ENCODE measurements at places on chromosomes 12 and 14.

DNA sequence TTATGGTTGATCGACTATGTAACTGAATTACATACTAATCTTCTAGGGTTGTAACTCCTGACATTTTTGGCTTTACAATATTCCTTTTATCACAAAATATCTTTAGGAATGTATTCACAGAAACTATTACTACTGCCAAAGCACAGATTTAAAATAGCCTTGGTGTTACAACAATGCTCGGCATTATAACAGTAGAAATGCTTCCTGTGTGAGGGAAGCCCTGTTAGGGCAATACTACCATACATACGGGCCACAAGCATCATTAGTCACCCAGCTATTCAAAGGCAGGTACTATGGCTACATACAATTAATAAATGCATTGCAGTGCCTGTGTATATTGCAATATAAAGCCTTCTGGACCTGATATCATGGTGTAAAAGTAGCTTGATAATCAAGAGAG is 517.8 kb downstream of the C12orf50 start:
- DNase-seq, result no peak

DNA sequence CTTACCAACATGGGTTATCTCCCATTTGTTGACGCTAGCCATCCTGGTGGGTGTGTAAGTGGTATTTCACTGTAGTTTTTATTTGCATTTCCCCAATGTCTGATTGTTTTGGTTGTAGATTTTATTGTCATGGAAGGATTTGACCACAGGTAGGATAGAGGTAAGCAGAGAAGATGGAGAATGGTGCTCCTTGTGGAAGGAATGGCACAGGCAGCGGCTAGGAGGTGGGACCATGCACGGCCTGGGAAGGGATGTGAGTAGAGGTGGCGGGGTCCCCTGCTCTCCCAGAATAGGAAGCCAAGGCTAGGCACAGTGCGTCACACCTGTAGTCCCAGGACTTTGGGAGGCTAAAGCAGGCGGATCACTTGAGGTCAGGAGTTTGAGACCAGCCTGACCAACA is 41.4 kb downstream of the PHETA1 start:
- no peak for DNase-seq

DNA sequence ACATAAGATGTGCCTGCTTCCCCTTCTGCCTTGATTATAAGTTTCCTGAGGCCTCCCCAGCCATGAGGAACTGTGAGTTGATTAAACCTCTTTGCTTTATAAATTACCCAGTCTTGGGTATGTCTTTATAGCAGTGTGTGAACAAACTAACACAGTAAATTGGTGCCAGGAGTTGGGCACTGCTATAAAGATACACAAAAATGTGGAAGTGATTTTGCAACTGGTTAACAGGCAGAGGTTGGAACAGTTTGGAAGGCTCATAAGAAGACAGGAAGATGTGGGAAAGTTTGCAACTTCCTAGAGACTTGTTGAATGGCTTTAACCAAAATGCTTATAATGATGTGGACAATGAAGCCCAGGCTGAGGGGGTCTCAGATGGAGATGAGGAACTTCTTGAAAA is 264.1 kb downstream of the DACT1 start:
- DNase-seq, result no peak

DNA sequence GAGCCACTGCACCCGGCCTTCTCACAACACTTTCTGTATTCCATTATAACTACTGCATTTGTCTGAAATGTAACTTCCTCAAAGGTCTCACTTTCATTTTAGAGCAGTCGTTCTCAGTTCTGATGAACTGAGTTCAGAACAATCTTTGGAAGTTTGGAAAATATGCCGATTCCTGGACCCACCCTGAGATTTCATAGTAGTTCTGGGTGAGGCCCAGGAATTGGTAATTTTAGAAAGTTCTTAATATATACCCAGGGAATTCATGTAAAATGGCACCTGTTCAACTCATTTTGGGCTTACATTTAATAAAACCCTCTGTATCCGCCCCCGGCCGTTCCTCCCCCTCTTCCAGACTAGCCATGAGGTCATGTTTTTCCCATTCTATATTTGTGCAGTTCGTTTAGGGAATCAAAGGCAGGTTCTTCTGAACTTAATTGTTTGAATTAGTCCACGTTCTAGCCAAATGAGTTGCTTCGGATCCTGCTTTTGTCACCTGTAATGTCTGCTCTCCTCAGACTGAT is 5.9 kb downstream of the GSG1 start:
- no peak for DNase-seq

- DNase-seq, result no peak
Observed at GRCh38 chr14:94143711-94144110, 14.3 kb upstream of the IFI27L2 start.

DNA sequence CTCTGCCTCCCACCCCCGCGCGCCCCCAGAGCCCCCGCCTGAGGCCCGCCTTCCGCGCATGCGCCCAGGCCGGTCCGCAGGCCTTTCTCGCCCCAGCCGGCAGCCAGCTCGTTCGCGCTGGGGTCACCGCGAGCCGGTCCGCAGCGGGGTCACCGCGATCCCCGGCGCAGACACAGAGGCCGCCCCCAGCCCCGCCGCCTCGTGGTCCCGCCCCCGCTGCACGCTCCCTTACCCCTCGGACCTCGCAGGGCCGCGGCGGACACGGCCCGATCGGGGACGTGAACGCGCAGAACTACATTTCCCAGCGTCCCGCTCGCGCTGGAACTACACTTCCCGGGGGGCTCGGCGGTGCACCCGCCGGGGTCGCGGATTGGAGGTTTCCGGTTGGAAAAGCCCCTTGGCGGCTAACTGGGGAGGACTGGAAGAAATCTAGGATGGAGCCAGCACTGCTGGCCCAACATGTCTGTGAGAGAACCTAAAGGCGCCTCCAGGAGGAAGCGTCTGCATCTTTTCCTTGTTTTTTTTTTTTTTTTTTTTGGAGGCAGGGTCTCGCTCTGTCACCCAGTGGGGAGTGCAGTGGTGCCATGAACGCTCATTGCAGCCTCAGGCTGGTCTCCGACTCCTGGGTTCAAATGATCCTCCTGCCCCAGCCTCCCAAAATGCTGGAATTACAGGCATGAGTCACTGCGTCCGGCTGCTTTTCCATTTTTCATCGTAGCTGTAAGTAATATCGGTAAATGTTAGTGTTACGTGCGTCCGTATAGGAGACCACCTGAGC is at the start of gene ZNF605:
ZNF605 (minus strand) TSS at position 296 of the 778 bp plus-strand sequence. CDS start 10,671 bp downstream, outside the sequence.
- peak; percentile 86 for DNase-seq

GRCh38 chr14:27187136-27187535 is 589.3 kb upstream of the NOVA1 start:
- DNase-seq, result no peak

DNA sequence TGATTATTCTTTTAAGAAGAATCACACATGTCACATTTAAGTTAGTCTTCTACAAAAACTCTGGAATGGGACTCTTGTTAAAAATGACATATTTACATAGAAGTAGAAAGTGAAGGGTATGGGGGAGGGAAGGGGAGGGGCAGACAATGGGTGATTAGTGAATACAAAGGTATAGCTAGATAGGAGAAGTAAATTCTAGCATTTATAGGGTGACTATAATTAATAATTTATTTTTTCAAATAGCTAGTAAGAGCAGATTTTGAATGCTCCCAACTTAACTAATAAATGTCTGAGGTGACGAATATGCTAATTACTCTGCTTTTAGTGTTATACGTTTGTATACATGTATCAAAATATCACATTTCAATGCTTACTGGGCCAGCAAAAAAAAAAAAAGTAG is 59.4 kb downstream of the BLTP3B start:
- DNase-seq, result no peak

DNA sequence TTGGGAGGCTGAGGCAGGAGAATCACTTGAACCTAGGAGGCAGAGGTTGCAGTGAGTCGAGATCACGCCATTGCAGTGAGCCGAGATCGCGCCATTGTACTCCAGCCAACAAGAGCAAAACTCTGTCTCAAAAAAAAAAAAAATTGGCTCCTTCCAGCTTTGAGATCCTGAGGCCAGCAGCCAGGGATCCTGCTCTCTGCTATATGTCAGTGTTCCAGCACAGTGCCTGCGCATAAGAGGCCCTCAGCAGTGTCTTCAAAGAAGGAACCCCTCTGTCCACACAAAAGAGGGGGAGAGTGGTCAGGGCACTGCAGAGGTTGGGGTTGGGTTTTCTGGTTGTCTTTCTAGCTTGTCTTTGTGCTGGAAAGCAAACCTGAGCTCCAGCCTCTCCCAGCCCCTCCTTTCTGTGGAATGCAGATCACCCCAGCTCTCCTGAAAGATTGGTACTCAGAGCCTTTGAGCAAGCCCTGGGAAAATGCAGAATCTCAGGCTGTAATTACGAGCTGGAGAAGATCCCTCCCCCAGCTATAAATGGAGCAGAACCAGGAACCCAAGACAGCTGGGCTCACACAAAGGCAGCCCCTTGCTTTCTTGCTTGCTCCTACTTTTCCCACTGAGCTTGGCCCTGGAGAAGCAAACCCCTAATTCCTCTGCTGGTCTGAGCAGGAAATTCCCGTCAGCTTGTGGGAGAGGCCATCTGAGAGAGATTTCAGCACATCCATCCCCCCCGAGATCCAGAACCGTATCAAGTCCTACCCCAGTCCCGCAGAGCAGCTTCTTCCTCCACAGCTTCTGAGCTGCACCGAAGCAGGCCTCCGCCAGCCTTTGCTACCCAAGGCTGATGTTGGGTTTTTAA is 205.7 kb downstream of the ZFP36L1 start:
- DNase-seq, result no peak

DNA sequence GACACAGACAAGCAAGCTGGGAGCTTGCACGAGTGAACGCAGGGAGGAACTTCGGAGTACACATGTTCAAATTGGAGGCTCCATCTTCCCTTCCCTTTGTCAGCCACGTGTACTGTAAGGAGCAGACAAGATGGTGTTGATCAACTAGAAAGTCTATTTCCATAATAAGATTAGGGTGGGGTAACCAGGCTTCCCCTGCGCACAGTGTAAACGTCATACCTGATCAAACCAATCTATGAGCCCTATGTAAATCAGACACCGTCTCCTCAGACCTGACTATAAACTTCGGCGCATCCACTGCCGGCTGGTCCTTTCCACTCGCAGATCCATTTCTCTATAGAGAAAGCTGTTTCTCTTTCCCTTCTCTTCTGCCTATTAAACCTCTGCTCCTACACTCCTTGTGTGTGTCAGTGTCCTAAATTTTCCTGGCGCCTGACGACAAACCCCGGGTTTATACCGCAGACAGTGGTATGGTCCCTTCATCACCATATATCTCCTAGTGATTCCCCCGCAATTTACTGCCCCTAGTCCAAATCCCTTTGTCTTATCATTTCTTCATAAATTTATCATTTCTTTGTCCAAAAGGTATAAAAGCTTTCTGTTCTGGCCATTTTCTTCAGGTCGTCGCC is 7.5 kb upstream of the ETFBKMT start:
- DNase-seq, result no peak

- DNase-seq, result no peak
Observed at GRCh38 chr14:84036840-84037239, 1493.1 kb upstream of the FLRT2 start.

GRCh38 chr12:25135531-25136154 is 59.3 kb downstream of the DNAI7 start:
- DNase-seq, result no peak

GRCh38 chr14:79278286-79278797 is 933.0 kb downstream of the DIO2 start:
- DNase-seq, result no peak

DNA sequence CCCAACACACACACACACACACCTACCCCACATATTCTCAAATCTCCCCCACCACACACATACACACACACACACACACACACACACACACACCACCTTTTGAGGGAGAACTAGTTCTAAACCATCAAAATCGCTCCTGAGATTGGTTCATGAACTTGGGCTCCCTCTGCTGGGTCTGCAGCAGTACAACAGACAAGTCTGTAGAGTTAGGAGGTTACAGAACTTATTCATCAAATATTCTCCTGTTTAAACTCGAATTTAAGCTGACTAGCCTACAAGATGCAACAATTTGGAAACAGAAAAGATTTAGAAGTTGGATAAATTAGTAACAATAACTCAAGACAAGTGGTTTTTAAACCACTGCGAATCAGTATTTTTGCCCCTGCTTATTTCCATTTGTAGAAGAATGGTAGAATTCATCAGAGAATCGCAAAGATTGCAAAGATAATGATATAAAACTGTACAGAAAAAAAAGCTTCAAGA is 136.4 kb upstream of the USP15 start:
- peak; percentile 22 for DNase-seq

GRCh38 chr12:115473257-115473956 is 789.4 kb upstream of the TBX3 start:
- DNase-seq, result no peak

- DNase-seq, result no peak
Observed at GRCh38 chr14:101508948-101509729, 52.2 kb upstream of the DIO3 start.

DNA sequence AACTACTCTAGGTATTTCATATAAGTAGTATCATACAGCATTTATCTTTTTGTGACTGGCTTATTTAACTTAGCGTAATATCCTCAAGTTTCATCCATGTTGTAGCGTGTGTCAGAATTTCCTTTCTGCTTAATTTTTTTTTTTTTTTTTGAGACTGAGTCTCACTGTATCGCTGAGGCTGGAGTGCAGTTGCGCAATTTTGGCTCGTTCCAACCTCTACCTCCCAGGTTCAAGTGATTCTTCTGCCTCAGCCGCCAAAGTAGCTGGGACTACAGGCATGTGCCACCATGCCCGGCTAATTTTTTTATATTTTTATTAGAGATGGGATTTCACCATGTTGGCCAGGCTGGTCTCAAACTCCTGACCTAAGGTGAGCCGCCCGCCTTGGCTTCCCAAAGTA is 28.9 kb downstream of the PNMA1 start:
- DNase-seq, result no peak

DNA sequence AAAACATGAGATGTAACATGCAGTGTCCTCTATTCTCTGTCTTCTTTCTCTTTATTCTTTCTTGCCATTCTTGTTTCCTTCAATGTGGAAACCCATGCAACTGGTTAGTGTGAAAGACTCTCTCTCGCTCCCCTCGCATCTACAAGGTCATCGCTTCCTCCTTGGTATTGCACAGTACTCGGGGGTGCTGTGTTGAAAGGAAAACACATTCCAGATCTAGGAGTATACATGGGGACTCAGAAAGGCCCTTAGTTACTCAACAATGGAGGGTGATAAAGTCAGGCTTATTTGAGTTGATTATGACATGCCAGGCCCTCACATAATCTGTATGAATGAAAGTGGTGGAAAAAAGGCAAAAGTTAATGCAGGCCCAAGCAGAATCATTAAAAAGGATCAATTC is 75.5 kb upstream of the OVCH1 start:
- DNase-seq, result no peak
